ENCODE measurements at places on chromosomes 1 and 21.

- DNase-seq = no peak
These were observed 97.9 kb upstream of the ETV3 start for GRCh38 chr1:157236072-157236471.

GRCh38 chr21:35120631-35121180 lies 71.6 kb upstream of the RUNX1 start:
- DNase-seq = no peak

DNA sequence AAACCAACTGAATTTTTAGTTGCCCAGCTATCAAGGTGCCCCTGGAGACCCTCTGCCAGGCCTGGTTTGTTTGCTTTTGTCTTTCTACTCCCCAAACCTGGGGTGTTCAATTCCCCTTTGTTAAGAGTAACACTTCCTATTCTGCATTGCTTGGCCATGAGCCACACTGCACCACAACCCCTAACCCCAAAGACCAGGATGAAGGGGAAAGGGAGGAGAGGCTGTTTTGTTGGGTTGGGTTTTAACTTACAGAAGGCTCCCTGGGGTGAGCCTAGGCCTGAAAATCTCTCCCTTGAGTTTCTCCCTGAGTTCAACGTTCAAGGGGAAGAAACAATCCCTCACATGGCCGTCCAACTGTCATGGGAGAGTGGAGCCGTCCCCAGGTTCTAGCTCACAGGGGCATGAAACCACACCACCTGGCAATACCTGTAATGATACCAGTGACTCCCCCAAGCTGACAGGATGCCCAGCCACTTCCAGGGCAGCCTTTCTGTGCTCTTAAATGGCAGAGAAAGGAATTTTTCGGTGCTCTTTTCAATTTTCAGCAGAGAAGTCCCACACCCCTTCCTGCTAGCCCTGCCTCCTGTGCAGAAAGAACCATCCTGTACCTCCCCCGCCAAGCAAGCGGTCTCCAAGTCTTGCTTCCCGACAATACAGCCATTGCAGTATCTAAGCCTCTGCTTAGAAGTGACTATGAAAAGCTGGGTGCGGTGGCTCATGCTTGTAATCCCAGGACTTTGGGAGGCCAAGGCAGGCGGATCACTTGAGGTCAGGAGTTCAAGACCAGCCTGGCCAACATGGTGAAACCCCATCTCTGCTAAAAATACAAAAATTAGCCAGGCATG lies 14.9 kb downstream of the SLC45A3 start:
- DNase-seq = no peak

DNA sequence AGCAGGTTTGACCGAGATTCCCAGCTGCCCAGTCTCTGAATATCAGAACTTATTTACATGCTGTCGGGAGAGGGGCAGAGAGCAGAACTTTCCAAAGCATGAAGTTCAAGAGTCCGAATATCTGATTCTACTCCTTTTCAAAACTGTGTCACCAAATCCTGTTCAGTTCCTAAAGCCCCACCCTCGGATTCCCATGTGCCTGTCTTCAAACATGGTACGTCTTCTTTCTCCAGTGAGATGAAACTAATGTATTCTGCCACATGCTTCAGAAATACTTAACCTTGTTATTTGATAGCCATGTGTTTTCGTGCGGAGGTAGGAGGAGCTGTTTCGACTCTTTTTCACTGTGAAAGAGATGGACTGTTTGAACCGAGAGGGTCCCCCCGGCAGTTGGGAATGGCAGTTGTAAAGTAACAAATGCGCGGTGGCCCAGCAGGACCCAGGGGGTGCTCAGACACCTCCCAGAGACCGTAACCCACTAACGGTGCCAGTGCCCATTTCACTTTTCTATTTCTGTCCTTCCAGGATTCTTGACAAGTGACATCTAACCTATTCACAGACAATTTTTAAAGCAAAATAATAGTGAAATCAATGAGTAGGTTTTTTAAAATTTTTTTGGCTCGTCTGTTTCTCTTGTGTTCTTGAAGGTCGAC lies 67.2 kb downstream of the ZBTB18 start:
- no peak for DNase-seq

DNA sequence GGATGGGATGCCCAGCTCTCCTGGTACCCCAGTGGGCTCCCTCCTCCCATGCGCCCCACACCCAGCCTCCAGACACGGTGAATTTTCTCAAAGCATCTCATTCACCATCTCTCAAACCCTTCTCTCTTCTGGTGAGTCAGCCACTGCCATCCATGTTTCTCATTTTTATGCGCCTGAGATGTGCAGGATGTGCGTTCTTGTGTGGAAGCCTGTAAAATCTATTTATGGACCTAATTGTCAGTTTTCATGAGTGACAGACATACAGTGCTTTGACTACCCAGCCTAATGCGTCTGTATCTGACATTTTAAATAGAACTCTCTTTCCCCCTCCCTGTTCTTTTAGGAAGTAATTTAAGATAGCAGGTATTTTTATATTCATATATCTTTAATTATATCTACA lies 158.8 kb downstream of the DAB1 start:
- no peak for DNase-seq

- no peak for DNase-seq
These were observed 76.9 kb upstream of the TNFSF18 start for GRCh38 chr1:173127369-173128307.

DNA sequence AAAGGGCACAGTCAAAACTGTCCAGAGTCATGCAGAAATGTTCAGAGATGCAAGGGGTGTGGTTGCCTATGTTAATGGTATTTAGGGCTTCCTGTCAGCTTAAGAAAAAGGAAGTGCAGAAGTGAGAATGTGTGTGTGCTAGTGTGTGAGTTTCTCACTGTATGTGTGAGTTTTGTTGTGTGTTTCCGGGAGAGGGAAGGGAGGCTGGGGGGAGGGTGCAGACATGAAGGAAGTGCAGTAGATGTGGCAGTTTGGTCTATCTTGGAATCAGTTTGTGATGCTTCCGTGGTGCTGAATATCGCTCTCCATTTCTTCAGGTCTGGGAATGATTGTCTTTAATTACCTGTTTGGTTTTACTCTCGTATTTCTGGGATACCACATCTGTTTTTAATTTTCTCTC lies 16.5 kb upstream of the ATP6V1G3 start:
- DNase-seq = peak; percentile 34

DNA sequence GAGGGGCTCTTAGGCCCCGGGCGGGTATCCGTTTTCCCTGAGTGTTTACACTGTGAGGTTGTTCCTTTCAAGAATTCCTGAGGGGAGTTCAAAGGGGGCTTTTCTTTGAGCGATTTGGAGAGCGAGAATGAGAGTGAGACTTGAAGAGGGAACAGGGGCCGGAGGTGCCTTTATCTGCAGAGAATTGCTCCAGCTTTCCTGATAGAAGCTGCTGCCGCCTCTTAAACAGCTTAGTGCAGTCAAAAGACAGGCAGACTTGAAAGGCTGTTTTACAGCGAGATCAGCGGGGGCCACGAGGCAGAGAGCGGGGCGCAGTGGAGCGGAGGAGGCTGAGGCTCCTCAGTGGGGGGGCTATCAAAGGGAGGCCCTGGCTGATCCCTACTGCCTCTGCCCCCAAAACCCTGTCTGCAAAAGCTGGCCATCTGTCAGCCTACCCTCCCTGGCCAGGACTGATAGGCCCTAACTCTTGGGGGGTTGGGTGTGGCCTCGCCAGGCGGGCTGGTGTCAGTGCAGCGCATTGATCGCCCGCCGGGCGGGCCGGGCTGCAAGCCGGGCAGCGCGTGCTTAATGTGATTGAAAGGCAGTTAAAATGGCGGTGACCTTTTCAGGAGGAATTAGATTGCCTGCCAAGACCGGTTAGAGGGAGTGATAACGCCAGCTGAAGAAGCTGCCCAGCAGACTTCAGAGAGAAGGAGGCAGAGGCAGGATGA lies 36.4 kb downstream of the TMEM53 start:
- no peak for DNase-seq

DNA sequence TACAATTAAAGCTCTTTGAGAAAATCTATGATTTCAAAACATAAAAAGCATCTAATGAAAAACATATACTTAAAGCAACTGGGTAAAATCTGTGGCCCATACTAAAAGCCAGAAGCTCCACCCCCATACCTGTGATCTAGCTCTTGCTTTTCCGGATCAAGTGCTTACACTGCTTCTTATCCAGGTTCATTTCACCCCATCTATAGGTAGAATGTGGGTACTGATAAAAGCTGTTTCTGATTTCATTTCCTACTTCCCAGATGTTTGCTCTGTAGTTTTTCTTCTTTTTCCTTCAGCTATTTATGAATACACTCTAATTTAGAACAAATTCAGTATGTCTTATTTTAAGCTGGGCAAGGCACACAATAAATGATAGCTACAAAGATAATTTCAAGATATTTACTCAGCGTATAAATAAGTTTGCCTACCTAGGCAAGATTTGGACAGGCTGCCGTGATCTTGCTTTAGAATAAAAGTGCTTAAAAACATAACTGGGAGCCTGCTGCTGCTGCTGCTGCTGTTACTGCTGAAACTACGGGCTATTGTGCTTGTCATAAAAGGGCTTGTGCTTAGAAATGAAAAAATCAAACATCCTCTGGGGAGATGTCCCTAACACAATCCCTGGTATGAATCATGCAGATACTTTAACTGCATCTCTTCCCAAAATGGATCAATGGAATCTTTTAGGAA lies 2.1 kb downstream of the SIPA1L2 start:
- no peak for DNase-seq

DNA sequence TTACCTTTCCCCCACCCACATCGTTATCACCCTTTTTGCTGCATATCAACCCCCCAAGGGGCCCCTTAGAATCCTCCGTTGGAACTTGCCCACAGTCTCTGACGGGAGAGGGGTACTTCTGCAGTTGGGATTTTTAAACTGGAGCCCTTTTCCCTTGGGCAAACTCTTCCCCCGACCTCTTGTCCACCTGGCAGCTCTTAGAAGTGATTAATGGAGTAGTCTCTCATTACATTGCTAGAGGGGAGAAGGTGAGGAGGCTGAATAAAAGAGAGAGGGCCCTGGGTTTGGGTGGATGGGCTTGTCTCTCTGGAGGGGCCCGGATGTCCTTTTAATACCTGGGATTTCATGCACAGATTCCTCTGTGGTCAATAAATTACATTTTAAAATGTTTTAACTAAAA lies 27.2 kb upstream of the TSPAN2 start:
- no peak for DNase-seq

DNA sequence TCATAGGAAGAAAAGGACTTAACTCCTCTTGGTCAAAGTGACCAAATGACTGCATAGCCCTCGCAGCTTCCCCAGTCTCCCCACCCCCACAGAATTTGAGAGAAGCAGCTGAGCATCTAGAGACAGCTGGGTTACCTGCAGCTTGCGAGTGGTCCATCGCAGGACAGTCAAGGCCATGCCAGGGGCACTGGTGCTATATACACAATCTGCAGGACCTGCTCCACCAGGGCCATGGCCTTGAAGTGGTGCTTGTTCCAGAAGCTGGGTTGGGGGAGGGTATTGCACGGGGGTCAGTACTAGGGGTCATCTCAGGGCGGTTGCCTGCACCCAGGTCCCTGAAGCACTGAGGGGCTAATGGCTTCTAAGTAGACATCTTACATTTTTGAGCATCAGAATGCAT lies 10.4 kb downstream of the MRTO4 start:
- DNase-seq = no peak
